ENCODE measurements at places on chromosomes 4 and X.

GRCh38 chr4:174218127-174218790 lies 65.2 kb downstream of the FBXO8 start:
- no peak for DNase-seq

DNA sequence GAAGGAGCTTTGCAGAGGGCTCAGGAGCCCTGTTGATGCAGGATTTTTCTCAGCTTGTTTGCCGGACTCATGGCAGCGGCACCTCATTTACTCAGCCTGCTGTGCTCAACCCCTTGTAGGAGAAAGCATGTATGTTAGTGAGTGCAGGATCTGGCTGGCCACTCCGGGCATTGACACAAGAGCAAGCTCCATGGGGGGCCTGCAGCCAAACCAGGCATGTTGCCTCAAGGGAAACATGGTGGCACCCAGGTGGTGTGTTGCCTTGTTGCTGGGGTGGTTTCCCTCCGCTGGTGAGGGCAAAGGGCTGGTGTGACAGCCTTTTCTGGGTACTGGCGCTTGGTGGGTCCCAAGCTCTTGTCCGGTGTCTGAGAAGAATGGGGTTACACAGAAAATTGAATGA lies 189.3 kb upstream of the ANXA3 start:
- no peak for DNase-seq

DNA sequence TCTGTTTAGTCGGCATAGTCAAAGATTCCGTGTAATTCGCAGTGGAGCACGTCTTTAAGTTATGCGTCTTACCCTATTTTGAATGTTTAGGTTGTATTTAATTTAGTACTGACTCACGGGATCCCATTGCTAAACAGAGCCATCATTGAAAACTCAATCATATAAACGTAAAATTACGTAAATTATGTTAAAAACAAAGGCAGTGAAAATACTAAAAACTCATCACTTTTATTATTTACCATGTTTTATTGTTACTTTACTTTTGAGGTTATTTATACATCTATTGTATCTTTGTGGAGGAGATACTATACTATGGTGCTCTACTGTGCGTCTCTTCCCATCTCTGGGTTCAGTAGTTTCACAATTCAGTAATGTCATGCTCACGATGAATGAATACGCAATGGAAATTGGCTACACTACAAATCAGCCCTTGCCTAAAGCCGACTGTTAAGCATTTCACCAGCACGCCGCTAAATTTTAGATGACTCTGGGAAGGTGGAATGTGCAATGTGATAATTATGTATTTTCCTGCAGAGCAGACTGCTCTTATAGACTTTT lies 944 bp downstream of the FUNDC2 start:
- peak; percentile 29 for DNase-seq

DNA sequence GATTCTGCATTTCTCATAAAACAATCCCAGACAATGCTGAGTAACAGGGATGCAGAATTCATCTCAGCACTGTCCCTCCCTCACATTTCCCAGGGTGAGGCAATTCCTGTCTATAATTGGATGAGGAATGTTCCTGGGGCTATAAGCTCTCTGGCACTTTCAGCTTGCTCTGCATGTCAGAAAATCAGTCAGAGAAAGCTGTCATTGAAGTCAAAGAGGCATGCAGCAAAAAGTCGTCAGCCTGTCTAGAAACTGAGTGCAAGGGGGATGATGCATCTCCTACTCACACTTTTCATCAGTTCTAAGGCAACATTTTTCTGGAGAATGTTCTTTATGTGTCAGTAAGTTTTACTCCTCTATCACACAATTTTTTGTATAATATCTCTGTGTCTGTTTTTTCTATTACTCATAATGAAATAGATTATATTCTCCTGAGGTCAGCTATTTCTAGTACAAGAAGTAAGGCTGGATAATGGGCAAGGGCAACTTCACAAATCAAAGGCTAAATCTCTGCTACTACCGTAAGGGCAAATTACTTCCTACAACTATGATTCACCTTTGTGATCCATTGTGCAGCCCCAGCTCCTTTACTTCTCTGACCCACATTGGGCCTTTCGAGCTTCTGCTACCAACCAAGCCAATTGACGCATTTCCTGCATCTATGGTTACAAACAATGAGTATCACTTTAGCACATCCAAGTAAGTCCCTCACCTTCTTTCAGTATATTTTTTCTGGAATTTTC lies 56.0 kb downstream of the TASL start:
- no peak for DNase-seq

DNA sequence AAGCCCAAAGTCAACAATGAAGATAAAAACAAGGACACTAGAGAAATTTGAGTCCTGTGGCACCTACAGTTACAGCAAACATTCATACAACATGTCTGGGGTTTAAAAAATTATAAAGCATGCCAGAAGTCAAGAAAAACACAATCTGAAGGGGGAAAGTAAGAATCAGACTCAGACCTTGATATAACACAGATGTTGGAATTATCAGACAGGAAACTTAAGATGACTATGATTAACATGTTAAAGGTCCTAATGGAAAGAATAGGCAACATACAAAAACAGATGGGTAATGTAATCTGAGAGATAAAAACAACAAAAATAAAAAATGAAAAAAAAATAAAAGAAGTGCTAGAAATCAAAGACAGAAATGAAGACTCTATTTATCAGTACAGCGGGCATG lies 446.5 kb downstream of the SPRY1 start:
- DNase-seq, result no peak

DNA sequence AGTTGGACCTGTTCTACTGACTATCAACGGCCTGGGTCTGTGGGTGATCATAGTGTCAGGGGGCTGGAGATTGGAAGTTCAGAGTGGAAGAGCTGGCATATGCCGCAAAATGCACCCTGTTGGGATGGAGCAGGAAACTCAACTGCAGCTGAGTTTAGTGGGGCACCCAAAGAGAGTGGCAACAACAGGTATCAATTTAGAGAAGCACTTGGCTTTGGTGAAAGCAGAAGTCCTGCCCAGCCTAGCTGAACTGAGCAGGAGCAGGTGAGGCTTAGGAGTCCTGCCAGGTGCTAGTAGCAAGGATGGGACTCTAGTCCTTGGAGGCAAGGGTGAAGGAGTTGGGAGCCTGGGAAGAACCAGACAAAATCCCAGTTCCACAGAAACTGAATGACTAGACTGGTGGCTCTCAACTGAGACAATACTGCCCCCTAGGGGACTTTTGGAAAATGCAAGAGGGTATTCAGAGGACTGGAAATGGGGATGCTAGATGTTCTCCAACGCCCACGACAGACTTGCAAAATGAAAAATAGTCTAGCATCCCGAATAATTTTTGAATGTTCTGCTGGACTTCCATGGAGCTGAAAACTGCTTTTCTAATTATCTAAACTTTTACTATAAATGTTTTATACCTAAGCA lies 49.4 kb downstream of the RTL9 start:
- no peak for DNase-seq

GRCh38 chr4:123824524-123824923 lies 427.9 kb downstream of the SPRY1 start:
- no peak for DNase-seq

DNA sequence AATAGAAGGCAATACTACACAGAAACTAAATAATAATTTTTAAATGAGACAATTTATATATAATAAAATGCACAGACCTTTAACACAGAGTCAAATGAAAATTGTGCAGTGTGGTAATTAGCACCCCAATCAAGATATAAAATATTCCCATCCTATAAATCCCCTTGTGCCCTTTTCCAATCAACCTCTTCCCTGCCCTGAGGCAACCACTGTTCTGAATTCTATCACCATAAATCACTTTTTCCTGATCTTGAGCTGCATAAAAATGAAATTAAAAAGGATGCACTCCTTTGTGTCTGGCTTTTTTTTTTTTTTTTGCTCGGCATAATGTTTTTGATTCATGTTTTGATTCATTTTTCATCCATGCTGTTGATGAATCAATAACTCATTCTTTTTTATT lies 107.0 kb downstream of the ATP8A1 start:
- DNase-seq, result no peak

- no peak for DNase-seq
These were observed 217.8 kb upstream of the HCCS start for GRCh38 chrX:10893366-10893765.

- no peak for DNase-seq
These were observed 146.3 kb upstream of the RPS6KA3 start for GRCh38 chrX:20412871-20413486.

DNA sequence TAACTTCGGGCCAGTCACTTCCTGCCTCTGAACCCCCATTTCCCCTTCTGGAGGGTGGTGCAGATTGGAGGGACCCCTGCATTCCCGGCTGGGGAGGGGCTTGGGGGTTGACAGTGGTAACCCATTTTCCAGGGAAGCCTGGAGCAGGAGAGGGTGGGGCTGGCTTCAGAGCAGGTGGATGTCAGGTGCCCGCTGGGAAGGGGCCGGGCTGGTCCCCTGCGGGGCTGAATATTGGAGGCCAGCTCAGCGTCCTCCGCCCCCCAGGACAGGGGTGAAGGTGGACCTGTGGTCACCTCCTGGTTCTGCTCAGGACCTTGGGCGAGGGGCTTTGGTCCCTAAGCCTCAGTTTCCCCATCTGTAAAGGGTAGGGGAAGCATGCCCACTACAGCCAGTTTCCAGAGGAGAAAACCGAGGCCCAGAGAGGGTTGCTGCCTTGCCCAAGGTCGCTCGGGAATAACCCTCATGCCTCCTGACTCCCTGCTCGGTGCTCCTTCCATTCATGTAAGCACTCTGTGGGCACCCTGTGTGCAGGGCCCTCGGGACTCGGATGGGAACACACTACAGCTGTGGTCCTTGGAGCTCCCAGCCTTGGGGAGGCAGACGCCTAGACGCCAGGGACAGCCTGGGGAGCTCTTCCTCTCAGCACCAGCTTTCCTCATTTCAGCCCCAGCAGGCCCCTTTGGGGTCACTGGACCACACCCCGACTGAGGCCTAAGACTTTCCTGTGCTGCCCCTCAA lies 683 bp downstream of the MAN2B2 start:
- no peak for DNase-seq

DNA sequence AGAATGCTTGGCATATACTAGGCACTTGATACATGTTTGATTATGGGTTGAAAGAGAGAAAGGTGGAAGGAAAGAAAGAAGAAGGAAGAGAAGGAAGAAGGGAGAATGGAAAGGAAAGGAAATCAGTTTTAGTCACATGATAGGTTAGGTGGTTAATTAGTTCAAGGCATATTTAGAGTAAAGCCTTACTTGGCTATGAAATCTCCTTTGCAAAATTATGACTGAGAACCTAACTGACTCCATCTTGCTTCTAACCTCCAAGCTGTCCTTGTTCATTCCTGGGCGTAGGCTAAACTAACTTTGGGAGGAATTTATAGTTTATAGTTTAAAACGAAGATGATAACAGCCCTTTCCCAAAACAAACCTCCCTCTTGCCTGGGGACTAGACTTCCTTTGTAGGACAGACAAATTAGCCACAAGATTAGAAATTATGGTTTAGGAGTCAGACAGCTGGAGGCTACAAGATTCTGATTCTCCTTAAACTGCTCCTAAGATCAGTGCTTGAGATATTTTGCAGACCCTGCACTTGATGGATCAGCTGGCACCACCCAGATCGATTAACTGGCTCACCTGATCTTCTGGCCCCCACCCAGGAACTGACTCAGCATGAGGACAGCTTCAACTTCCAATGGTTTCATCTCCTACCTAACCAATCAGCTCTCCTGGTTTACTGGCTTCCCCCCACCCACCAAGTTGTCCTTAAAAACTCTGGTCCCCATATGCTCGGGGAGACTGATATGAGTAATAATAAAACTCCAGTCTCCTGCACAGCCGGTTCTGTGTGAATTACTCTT lies 55.0 kb downstream of the TXK start:
- no peak for DNase-seq

- DNase-seq, result no peak
These were observed 218.3 kb upstream of the ZC4H2 start for GRCh38 chrX:65194547-65194946.

GRCh38 chr4:145878501-145879435 lies 59.9 kb downstream of the ZNF827 start:
- DNase-seq, result peak; percentile 41

GRCh38 chrX:149829751-149830191 lies 48.0 kb downstream of the MAGEA9 start:
- no peak for DNase-seq

GRCh38 chr4:150135134-150135772 lies 57.0 kb downstream of the DCLK2 start:
- DNase-seq, result no peak

DNA sequence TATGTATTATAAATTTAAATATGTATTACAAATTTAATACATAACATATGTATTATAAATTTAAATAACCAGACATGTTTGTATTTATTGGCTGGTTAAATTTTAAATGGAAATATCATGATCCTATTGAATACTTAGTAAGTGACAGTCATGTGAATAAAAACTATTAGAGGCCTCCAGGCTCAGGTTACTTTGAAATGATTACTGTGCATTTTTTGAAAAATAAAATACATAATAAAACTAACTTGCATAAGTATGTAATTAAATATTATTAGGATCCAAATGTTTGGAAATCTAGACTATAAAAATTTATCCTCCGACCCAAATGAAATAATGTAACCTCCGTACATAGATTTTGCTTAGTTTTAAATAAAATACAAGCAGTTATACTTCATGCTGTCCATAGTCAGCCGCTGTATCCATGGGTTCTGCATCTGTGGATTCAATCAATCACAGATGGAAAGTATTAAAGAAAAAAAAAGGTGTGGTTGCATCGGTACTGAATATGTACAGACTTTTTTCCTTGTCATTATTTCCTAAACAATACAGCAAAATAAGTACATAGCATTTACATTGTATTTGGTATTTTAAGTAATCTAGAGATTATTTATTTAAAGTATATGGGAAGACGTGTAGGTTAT lies 140.7 kb downstream of the WDFY3 start:
- no peak for DNase-seq

GRCh38 chr4:77093401-77093800 lies 17.6 kb upstream of the CCNI start:
- DNase-seq, result no peak

GRCh38 chr4:110959041-110959643 lies 336.3 kb upstream of the PITX2 start:
- no peak for DNase-seq

GRCh38 chr4:77816546-77816945 lies 2.6 kb downstream of the CNOT6L start:
- no peak for DNase-seq

DNA sequence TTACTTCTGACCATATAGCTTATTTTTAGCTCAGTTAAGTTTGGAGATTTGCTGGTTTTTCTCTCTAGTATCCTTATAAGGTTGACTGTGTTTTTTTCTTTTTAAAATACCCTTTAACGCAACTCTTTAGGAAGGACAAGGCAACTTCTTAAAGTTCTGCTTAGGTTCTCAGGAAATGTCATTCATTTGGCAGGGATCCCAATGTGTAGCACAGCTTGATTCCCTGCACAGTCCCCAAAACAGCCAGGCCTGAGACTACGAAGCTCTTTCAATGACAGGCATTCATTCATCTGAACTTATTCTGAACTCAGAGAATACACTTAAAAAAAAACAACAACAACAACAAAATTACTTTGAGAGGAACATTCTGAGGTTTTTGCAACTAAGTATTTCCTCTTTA lies 1765.8 kb downstream of the PCDH7 start:
- no peak for DNase-seq

All from AG09319 (cell line).